Activated T-cell treated with anti-CD3 and anti-CD28 coated beads, Interleukin-2, amount 50 U/mL, for 72 hours (primary cell): ENCODE measurements at places on chromosomes 5 and 9. TPM values are rescaled to one million over a fixed set of nuclear protein-coding genes. Genes with fewer than 3 reads are reported as not detected.

GRCh38 chr9:115328228-115328627, 210.3 kb upstream of the TNC start:
- DNase-seq, result no peak
- H3K4me3 ChIP-seq, result no peak overlapping the region
- no peaks in the 10 kb centered on the region for H3K4me1 ChIP-seq

DNA sequence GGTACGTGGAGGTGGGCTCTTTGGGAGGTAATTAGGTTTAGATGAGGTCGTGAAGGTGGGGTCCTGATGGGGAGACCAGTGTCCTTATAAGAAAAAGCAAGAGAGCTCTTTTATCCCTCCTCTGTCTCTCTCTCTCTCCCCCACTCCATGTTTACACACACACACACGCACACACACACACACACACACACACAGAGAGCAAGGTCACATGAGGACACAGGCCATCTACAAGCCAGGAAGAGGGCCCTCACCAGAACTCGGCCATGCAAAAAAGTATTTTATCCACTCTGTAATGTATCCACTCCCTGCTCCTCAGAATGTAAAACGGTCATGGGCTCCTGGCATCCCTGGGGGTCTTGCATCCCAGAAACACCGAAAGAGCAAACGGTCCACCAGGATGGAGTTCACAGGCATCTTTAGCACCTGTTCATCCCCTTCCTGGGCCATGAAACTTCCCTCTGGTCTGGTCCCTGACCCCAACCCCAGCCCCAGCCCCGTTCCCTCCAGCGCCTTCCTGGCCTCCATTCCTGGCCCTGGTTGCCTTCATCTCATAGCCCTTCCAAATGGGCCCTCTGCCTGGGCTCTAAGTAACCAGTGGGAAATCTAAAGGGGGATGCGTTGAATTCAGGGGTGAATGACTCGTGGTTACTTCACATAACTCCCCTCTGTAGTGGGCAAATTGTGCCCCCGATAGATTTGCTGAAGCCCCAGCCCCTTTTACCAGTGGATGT, 88.8 kb downstream of the NSUN2 start:
- no peaks in the 10 kb centered on the region for H3K4me1 ChIP-seq
- H3K27ac ChIP-seq, result no peak overlapping the region
- DNase-seq, result no peak
- H3K4me3 ChIP-seq, result no peak overlapping the region
- H3K27me3 ChIP-seq, result peaks cover 11% of the 10 kb centered on the region
- H3K36me3 ChIP-seq, result no peaks in the 10 kb centered on the region

RGS14 gene
- 50.8 TPM for total RNA-seq

TMEM174 gene
- total RNA-seq, result not detected

NMRK1 gene
- total RNA-seq, result 59.3 TPM
